ENCODE measurements at places on chromosomes 3 and 15.
A peak's percentile ranks its signal among the peaks of the same experiment; 100 is the strongest.

DNA sequence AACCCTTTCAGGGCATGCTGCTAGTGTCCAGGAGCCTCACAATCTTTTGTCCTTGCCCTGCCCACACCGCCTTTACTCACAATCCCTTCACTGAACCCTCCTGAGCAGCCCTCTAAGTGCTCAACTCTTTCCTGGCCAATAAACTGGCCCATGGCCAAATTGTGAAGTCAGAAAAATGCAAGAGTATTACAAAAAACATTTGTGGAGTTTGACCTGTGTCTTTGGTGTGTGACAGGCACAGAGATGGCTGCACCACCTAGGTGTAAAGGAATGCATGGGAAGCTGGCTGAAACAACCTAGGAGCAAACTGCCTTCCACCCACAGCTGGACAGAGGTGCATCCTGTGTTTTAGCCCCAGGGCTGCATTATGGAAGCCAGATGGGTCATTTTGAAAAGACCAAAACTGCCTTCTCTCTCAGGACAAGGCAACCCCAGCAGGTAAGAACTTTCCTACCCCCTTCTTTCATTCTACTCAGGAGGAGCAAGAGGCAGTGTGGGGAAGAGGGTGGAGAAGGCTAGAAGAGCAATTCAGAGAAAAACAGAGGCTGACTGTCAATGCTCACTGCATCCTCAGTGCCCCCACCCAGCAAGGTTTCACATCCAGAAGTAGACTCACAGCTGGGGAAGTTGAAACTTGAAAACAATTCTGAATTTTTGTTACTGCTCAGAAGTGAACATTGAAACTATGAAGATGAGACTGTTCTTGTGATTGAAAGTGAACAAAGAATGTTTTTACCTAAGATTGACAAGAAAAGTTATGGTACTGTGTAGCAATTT lies 78.6 kb downstream of the TRIM42 start:
- DNase-seq = no peak

DNA sequence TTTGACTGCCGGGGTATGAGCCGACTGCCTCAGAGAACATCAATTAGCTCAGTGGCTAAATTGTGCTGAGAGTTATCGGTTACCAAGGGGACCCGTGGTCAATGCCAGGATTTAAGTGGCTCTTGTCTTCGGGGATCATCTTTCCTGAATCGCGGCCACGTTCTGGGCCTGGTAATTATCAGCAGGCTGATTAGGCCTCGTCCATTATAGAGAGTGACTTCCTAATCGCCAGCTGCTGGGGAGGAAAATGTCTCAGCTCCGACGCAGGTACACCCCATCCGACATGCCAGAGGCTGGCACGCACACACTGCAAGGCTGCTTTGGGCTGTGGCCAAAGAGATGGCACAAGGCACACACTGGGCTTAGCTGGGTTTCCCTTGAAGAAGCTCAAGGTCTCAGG lies 10.6 kb downstream of the TRH start:
- DNase-seq = peak; percentile 10

- no peak for DNase-seq
Measured at GRCh38 chr3:147361454-147362420, 44.6 kb downstream of the ZIC4 start.

- DNase-seq = no peak
Measured at GRCh38 chr3:186582541-186582940, 12.0 kb downstream of the DNAJB11 start.

- DNase-seq = no peak
Measured at GRCh38 chr15:28990390-28990789, 104.6 kb downstream of the APBA2 start.

GRCh38 chr15:97995881-97996603 lies 35.5 kb downstream of the ARRDC4 start:
- no peak for DNase-seq

- DNase-seq = no peak
Measured at GRCh38 chr3:189944285-189945145, 176.2 kb downstream of the P3H2 start.

DNA sequence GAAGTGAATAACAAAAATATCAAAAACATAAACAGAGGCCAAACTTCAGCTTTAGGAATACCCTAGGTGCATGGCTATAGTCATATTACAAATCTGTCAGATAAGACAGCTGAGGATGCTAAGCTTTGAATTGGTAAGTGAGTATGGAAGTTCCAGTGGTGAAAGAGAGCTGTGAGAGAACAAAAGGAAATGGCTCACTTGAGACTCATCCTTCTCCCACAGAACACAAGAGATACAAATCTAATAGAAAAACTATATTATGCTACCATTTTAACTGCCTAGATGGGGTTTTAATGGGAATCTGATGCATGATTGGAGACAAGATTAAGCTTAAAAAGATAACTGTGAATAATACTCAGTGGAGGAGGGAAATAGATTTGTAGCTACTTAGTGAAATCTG lies 21.5 kb upstream of the PEX5L start:
- no peak for DNase-seq

DNA sequence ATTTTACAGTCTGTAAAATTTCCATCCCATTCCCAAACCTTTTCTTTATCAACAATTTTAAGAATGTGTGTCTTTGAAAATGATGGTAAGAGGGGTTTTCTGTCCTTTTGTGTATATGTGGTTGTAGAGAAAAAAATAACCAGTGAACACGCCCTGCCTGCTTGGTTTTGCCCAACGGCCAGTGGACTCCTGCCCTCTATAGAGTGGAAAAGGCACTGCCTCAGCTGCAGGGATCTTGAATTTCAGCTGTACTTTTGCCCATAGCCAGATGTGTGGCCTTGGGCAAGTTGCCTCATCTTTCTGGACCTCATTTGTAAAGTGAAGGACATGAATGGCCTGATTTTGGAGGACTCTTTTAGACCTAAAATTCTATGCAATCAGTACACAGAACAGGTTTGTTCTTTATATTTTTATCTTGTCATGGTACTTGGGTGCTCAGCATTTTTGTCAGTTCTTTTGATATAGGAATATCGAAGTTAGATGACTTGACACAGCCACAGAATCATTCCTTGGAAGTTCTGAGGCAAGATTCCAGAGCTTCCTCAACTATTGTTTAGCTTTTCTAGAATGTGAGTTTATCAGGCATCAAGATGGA lies 81.0 kb downstream of the CLDN11 start:
- DNase-seq = no peak

DNA sequence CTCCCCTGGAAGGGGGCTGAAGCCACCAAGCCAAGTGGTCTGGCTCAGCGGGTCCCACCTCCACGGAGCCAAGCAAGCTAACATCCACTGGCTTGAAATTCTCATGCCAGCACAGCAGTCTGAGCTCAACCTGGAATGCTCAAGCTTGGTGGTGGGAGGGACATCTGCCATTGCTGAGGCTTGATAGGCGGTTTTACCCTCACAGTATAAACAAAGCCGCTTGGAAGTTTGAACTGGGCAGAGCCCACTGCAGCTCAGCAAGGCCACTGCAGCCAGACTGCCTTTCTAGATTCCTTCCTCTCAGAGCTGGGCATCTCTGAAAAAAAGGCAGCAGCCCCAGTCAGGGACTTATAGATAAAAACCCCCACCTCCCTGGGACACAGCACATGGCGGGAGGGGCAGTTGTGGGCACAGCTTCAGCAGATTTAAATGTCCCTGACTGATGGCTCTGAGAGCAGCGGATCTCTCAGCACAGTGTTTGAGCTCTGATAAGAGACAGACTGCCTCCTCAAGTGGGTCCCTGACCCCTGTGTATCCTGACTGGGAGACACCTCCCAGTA lies 23.2 kb upstream of the IGSF10 start:
- DNase-seq = no peak

GRCh38 chr3:42169579-42170120 lies 78.5 kb downstream of the TRAK1 start:
- DNase-seq = no peak

GRCh38 chr3:160987982-160988964 lies 116.9 kb downstream of the B3GALNT1 start:
- no peak for DNase-seq

DNA sequence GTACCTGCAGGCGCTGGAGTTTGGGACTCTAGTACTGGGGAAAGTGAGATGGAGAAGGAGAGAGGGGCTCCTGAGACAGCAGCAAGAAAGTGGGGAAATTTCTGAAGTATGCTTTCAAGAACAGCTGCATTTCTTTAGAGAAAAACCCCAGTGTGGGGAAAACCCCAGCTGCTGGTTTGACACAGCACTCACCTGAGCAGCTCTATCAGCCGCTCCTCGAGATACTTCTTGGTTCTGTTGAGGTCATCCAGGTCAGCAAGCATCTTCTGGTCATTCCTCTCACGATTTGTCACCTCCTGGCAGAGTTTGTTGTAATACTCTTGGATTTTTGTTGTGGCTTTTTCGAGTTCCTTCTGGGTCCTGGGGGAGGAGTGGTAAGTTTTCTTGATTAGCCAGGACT lies 18.8 kb downstream of the CXCR6 start:
- no peak for DNase-seq

GRCh38 chr3:197083486-197083885 lies 53.9 kb upstream of the MELTF start:
- peak; percentile 2 for DNase-seq

- no peak for DNase-seq
Measured at GRCh38 chr15:74403991-74404563, 29.7 kb downstream of the SEMA7A start.

GRCh38 chr3:44996556-44996969 lies 20.5 kb downstream of the EXOSC7 start:
- no peak for DNase-seq

GRCh38 chr3:177673112-177673914 lies 476.0 kb upstream of the TBL1XR1 start:
- peak; percentile 58 for DNase-seq

DNA sequence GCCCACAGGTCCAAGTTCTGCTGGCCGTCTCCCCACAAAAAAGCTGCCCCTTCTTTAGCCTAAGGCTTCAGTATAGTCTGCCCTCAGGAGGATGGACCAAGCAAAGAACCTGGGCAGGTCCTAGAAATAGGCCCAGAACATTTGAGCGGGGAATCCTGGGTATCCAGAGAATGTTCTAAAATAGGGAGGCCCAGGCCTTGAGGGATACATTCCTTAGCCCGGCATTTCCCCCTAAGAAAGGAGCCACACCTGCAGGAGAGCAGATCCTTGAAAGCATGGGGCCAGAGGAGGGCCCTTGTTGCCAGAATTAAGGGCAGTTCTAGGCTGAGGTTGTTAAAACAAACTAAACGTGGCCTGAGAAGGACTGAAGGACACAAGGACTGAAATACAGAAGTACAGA lies 20.6 kb upstream of the MEX3B start:
- no peak for DNase-seq

DNA sequence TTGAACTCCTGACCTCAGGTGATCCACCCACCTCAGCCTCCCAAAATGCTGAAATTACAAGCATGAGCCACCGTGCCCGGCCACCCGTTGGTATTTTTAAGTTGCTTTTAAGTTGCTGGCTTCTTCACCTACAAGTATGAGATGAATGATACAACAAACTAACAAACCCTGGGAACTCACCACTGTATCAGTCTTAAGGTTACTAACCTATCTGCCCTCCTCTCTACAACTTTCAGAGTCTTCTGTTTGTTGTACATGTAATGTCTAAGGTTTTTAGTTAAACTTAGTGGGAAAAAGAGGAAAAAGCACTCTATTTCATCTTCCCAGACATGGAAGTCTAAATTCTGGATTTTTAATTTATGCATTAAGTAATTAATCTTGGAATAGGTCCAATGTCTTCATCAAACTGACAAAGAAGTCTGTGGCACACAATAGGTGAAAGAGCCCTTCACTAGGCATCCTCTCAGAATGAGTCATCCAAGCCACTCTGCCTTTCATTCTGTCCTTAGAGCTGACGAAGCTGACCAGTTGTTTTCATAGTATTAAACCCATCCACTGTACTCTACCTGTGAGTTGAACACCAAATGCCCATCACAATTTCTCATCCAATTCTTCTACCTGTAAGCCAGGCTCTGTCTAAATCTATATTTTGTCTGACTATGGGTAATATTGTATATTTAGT lies 936.1 kb downstream of the TUSC7 start:
- DNase-seq = no peak

- no peak for DNase-seq
Measured at GRCh38 chr3:54131026-54131605, 8.8 kb downstream of the CACNA2D3 start.

DNA sequence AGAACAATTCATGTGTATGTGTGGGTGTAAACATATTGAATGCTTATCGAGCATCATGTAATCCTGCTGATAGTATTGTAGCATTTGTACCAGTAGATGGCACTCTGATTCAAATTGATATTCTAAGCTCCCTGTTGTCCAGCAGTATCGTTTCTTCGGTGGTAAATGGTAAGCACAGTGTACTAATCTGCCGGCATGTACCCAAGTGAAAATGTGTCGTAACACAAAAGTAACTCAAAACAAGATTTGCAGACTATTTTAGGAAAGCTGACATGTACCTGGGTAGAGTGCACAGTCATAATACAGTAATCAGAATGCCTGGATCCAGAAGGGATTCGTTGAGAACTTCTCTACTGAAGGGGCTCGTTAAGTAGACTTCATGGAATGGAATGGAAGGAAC lies 31.7 kb upstream of the MNS1 start:
- DNase-seq = peak; percentile 60

DNA sequence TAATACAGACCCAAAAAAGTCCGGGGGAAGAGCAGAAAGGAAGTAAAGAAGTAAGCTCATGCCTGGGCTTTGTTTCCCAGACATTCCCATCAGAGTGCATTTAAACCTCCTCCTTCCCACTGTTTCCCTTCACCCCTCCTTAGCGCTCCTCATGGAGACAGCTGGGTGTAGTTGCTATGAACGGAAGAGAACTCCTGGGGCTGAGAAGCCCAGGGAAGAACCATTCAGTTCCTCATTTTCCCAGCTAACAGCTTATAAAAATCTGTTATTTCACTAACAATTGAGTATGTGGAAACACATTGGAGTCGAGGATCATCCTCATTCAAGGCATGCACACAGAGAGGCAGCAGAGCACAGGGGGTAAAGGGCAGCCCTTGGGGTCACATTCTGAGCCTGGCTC lies 299.3 kb downstream of the SHQ1 start:
- no peak for DNase-seq

- DNase-seq = no peak
Measured at GRCh38 chr3:148848410-148848809, 16.7 kb upstream of the CPA3 start.

DNA sequence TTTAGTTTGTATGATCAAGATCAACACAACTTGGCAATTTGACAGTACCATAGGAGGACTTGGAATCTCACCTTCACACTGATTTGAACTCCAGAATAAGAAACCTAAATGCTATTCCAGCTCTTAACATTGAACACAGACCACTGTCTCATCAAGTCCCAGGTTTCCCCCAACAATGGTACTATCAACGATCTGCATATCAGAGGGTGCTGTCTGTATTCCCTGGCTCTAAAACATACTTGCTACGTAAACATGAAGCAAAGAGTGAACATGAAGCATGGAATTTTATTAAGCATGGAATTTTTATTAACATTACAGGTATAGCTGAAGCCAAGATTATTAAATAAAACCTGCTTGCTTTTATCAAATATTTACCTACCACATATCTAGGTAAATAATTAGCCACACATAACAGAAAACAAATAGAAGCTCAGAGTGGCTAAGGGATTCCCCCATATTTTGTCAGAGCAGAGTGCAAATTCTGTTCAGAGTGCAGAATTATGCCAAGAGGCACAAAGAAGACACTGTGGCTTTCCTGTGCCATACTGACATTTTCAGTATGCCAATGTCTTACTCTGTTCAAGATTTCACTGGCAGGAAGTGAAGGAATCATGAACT lies 22.2 kb upstream of the RIOX2 start:
- DNase-seq = no peak

GRCh38 chr3:72694398-72694797 lies 153.8 kb downstream of the SHQ1 start:
- no peak for DNase-seq

GRCh38 chr3:49799761-49800160 lies at the start of gene CDHR4:
Gene CDHR4 (minus strand): TSS chr3:49799873. CDS start chr3:49799812, 61 bp downstream.
- no peak for DNase-seq

- DNase-seq = no peak
Measured at GRCh38 chr3:46619845-46620778, 7.8 kb downstream of the FAM240A start.
